Neural progenitor cell (in vitro differentiated cells): ENCODE measurements at places on chromosomes 4 and X. TPM values are rescaled to one million over a fixed set of nuclear protein-coding genes. Genes with fewer than 3 reads are reported as not detected.

The NUDT10 gene
- 23.9 and 31.3 TPM in 2 replicates for total RNA-seq

The CSAG2 gene
- total RNA-seq: not detected in 2 replicates

The PNCK gene
- 19.7 and 53.5 TPM in 2 replicates for total RNA-seq

The LAP3 gene
- total RNA-seq: 48.3 and 58.3 TPM in 2 replicates

The OPHN1 gene
- 4.2 and 4.5 TPM in 2 replicates for total RNA-seq

The CT45A1 gene
- not detected in 2 replicates for total RNA-seq

The SRPX gene
- total RNA-seq: 3.2 and 4.8 TPM in 2 replicates

The RP2 gene
- 17.2 and 25.0 TPM in 2 replicates for total RNA-seq

The ARR3 gene
- not detected in 2 replicates for total RNA-seq

The RHOXF2 gene
- total RNA-seq: not detected in 2 replicates

- no peak for DNase-seq
Measured at GRCh38 chrX:151715752-151716151, at the start of gene FATE1. TSS of gene FATE1 (plus strand) at chrX:151716035. CDS start at chrX:151716120, 85 bp downstream.

GRCh38 chr4:20847124-20847747 is 147.0 kb downstream of the PACRGL start:
- DNase-seq: no peak

- no peak for DNase-seq
Measured at GRCh38 chrX:9003041-9003440, 30.9 kb downstream of the FAM9B start.

GRCh38 chr4:175927121-175927520 is 115.1 kb upstream of the GPM6A start:
- DNase-seq: no peak

DNA sequence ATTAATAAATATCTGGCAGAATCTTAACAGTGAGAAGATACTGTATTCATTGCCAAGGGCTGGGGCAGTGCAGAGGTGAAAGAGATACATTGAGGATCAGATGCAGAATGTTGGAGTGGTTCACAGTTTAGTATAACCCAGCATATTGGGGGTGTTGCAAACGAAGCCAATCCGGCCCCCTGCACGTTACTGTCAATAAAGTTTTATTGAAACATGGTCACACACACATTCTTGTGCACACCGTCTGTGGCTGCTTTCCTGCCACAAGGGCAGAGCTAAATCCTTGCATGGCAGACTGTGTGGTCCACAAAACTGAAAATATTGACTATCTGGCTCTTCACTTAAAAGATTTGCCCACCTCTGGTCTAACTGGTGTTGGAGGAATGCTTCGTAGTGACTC is 119.7 kb downstream of the SHOX start:
- DNase-seq: no peak

DNA sequence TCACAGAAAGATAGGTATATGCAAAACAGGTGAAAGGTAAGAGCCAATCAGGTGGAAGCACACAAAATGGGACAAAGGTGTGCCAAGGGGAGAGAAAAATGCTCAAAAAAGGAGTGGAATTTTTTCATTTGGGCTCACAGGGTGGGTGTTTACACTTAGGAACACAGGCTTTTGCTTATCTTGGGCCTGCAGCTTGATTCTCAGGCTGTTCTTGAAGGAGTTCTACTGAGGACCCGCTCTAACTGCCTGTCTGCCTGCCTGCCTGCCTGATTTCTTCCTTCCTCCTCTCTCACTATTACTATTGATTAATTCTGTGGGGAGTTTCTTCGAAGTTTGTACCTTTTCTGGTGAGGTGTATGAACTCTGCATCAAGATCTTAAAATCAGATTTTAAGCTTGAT is 120.3 kb upstream of the CTSO start:
- no peak for DNase-seq

- no peak for DNase-seq
Measured at GRCh38 chr4:83866834-83867621, 331.1 kb downstream of the GPAT3 start.

DNA sequence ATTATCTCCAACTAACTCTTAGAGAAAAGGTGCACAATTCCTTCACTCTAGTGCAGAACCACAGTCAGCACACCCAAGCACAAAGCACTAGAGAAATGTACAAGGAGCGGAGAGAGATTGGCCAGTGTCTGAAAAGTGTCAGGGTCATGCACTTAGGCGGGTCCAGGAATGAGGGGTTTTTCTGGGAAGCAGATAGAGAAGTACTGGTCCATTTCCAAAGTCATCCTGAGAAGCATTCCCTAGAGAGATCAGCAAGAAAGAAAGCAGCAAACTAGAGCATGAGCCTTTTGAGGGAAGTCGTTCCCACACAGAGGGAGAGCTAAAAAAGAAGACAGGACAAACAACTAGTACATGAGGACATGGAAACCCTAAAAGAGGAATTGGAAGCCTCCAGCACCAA is 168.1 kb upstream of the MAP3K15 start:
- DNase-seq: no peak

DNA sequence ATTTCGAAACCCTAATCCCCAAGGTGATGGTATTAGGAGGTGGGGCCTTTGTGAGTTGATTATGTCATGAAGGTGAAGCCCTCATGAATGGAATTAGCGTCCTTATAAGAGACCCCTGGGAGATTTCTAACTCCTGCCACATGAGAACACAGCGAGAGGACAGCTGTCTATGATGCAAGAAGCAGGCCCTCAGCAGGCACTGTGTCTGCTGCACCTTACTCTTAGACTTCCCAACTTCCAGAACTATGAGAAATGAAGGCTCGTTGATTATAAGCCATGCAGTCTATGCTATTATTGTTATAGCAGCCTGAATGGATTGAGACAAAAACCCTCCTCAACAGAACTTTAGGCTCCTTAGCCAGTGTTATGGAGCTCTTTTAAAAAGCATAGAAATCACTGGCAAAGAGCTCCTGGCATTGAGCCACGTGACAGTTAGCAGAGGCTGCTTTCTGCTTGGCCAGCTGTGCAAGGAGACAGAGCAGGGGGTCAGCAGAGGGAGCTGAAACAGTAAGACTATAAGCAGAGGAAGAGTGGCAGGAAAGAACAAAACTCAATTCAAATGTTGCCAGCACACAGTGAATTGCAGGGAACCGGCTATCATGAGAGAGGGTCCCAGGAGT is 219.2 kb upstream of the FAT1 start:
- DNase-seq: peak; percentile 42

DNA sequence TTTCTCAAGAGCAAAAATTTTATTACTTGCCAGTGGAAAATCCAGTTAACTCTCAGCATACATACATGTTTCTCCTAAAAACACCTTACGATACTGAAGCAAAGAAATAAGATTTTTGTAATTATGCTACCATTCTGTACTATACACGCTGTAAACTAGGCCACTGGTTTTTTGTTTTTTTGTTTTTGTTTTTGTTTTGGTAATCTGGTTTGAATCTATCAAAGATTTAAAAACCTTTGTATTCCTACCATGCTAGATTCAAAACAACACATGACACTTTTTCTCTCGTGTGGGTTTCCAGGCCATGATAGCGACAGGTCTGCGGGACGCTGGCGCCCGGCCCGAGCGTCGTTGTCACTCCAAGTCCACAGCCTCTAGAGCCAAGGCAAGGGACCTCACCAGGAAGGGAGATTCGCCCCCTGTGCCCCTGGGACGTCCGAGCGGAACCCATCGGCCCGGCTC is 723 bp downstream of the TMEM192 start:
- DNase-seq: no peak

DNA sequence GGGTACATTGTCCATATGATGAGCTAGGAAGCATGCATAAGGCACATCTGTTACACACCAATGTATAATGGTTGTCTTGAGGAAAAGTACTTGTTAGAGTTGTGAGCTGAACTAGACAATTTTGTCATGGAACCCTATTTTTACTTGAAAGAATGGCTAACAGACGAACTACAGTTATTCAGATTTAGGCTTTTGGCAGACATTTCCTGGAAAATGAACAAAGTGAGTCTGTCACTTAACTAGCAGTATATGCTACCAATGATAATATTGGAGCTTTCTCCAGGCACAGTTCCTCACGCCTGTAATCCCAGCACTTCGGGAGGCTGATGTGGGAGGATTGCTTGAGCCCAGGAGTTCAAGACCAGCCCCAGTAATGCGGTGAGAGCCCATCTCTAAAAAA is 61.9 kb upstream of the SLC25A43 start:
- no peak for DNase-seq

DNA sequence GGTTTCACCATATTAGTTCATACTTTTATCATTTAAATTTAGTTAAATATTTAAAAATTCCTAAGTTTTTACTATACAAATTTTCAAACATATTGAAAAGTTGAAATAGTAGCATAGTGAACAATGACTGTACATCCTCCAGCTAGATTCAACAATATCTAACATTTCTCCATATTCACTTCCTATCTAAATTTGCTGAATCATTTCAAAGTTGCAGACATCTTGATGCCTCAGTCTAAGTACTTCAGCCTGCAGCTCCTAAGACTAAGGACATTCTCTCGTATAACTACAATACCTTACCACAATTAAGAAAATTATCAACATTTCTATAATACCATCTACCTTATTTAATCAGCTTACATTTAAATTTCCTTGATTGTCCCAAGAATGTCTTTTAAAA is 132.7 kb downstream of the TMEM164 start:
- no peak for DNase-seq

- DNase-seq: no peak
Measured at GRCh38 chr4:146847345-146847744, 98.3 kb downstream of the TTC29 start.

- no peak for DNase-seq
Measured at GRCh38 chrX:44462850-44463249, 79.8 kb downstream of the FUNDC1 start.

DNA sequence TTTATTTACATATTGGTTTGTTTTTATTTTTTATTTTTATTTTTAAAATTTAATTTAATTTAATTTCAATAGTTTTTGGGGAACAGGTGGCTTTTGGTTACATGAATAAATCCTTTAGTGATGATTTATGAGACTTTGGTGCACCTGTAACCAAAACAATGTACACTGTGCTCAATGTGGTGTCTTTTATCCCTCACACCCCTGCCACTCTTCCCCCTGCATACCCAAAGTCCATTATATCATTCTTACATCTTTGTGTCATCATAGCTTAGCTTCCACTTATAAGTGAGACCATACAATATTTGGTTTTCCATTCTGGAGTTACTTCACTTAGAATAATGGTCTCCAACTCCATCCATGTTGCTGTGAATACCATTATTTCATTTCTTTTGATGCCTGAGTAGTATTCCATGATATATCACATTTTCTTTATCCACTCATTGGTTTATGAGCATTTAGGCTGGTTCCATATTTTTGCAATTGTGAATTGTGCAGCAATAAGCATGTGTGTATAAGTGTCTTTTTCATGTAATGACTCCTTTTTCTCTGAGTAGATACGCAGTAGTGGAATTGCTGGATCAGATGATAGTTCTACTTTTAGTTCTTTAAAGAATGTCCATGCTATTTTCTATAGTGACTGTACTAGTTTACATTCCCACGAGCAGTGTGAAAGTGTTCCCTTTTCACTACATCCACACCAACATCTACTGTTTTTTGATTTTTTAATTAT is 157.1 kb downstream of the CPXCR1 start:
- no peak for DNase-seq

DNA sequence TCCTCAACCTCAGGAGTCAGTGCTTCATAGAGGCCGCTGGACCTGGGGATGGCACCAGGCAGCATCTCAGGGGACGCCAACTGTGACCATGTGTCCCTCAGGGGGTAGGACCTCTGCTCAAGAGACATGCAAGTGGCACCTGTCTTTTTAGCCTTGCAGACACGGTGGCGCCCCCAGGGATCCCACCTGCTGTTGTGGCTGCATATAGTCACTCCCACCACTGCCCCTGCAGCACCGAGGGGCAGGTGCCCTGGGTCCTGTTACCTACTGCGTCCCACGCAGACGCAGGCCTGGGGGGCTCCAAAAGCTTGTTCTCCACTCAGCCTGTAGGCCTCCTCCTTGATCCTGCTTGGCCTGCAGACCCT is 2.5 kb downstream of the MYL5 start:
- no peak for DNase-seq

GRCh38 chrX:80312448-80312847 is 107.8 kb upstream of the TENT5D start:
- no peak for DNase-seq

GRCh38 chr4:153564630-153565525 is 98.7 kb downstream of the TMEM131L start:
- peak; percentile 79 for DNase-seq

- DNase-seq: no peak
Measured at GRCh38 chr4:73525611-73526010, 44.1 kb downstream of the AFM start.

DNA sequence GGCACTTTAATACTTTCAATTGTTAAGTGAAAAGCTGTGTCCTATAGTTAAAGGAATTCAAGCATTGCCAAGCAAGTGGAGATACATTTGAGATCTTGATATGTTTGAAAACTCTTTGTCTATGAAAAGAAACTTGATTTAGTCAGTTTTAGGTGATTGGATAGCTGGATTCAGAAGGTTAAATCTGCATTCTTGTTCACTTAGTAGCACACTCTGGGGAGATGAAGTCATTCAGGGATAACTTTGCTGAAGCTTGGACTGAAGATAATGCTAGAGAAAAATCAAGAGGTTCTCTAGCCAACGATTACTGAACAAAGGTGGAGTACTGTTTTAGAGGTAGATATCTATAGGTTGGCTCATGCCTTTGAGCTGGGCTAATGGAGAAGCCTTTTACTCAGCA is 90.6 kb downstream of the DCAF8L2 start:
- DNase-seq: no peak
